ENCODE measurements at places on chromosomes 16 and 17.

DNA sequence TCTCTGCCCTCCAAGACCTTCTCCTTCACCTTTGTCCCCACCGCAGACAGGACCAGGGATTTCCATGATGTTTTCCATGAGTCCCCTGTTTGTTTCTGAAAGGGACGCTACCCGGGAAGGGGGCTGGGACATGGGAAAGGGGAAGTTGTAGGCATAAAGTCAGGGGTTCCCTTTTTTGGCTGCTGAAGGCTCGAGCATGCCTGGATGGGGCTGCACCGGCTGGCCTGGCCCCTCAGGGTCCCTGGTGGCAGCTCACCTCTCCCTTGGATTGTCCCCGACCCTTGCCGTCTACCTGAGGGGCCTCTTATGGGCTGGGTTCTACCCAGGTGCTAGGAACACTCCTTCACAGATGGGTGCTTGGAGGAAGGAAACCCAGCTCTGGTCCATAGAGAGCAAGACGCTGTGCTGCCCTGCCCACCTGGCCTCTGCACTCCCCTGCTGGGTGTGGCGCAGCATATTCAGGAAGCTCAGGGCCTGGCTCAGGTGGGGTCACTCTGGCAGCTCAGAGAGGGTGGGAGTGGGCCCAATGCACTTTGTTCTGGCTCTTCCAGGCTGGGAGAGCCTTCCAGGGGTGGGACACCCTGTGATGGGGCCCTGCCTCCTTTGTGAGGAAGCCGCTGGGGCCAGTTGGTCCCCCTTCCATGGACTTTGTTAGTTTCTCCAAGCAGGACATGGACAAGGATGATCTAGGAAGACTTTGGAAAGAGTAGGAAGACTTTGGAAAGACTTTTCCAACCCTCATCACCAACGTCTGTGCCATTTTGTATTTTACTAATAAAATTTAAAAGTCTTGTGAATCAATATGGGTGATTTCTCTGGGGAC lies 12.2 kb downstream of the CX3CL1 start:
- DNase-seq, result no peak

DNA sequence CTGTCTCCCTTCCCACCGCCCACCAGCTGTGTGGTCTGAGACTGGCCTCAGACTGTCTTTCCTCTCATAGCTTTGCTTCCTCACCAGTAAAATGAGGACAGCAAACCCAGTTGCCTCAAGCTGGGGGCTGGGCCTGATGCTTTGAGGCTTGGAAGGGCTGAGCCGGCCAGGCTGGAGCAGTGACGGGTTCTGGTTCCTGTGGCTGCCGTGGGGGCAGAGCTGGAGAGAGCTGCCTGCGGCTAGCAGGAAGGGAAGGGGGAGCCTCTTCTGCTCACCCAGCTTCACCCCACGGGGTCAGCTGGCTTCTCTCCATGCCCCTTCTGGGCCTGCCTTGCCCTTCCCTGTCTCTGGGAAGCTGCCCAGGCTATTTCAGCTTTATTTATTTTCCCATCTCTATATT lies 23.7 kb downstream of the LASP1 start:
- no peak for DNase-seq

GRCh38 chr16:49980166-49980565 lies 44.9 kb upstream of the CNEP1R1 start:
- no peak for DNase-seq

DNA sequence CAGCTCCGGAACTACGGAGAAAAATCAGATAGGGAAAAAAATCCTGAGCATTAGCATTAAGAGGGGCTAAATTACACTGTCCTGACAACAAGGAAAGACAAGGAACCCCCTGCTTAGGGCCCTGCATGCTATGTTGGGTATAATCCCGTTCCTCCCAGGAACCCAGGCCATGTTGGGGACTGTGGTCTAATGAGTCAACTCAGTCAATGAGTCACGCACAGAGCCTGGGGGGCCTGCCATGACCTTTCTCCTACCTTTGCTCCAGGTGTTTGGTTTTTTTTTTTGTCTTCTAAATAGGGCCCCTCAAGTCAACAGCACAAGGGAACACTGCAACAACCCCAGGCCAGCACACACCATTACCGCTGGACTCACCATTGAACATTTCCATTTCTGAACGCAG lies 8.9 kb upstream of the ZNF200 start:
- DNase-seq, result no peak

DNA sequence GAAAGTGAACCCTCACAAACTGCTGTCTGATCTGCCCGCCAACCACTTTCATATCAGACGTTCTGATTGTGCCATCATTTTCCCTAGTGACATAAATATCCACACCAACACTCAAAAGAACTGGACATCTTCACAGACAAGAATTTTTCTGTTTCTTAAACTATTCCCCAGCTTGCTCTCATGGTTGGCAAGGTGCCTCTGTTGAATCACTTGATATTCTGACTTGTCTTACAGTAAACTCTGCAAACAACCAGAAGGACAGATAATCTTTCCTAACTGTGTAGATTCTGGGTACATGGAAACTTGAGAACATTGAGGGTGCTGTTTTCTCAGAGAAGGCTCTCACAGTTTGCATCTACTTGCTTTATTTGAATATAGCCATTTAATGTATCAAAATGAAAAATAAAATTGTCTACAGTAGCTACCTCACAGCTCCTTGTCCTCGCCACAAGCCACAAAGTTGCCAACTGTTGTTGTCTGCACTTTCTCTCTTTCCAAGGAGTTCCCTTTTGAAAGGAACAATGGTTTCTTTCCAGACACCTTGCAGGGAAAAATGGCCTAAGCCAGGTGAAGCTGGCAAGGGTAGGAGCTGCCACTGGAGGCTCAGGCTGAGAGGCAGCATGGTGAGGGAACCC lies 46.0 kb upstream of the ADAMTS18 start:
- DNase-seq, result no peak
